ENCODE measurements at places on chromosomes 5 and 9.

GRCh38 chr5:56849671-56850070, 34.3 kb downstream of the MAP3K1 start:
- no peak for DNase-seq

DNA sequence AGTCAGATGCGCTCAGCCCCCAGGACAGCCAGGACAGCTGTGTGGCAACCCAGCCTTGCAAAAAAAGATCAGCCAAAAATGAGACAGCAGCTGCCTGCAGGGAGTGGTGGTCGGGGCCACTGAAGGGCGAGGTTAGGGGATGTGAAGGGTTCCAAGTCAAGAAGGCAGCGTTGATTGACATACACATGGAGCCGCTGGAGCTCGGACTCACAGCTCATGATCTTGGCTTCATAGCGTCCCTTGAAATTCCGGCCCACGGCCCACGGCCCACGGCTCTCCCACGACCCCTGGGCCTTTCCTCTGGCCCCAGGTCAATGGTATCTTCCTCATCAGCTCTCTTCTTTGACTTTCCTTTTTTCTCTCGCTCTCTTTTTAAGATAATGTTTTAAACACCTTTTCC, 390.0 kb upstream of the IRX4 start:
- no peak for DNase-seq

- no peak for DNase-seq
Observed at GRCh38 chr9:137919649-137920141, 42.1 kb downstream of the CACNA1B start.

DNA sequence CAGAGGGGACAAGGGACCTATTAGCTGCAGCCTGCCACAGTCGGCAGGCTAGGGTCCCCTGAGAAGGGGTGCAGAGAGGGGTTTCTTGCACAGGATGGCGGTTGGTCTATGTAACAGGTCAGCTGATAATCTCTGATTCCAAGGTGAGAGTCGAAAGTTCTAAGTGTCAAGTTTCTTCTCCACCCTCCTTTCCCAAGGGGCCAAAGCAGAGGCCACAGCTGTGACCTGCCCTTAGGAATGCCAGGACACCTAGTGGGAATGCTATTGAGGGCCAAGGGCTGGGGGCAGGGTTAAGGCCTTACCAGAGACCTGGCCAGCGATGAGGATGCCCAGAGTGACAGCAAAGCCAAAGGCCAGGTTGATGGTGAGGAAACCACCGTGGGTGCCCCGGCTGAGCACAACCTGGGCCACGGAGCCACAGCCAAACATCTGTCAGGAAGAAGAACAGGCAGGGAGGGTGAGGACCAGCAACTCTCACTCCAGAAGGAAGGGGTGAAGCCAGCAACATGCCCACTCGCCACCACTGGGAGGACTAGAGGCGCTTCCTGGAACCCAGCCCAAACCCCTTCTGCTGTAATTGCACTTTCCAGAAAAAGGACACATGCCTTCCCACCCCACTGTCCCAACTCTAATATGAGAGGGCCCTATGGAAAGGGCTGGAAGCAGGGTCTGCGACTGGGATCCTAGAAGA, 3.8 kb downstream of the AQP3 start:
- no peak for DNase-seq

GRCh38 chr5:137146402-137146890, 352.7 kb downstream of the SPOCK1 start:
- DNase-seq, result peak; percentile 99

GRCh38 chr5:65620021-65620420, 4.1 kb downstream of the TRIM23 start:
- DNase-seq, result no peak

- peak; percentile 39 for DNase-seq
Observed at GRCh38 chr9:116417464-116417863, 263.9 kb downstream of the PAPPA start.

DNA sequence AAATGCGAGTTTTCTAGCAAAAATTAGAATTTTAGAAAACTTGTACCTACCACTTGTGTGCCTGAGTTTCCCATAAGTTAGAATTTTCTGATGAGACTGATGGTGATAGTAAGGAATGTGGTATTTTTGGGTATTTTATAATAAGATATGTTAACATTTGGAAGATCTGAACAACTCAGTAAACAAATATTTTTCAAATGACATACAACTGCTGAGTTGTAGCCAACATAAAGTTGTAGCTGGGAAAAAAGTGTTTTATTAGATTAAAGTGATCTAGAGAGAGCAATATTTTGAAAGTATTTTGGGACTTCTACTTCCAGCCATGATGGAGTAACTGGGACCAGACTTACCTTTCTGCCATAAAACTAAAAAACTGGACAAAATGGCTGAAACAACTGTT, 37.9 kb downstream of the GEMIN5 start:
- DNase-seq, result no peak

- DNase-seq, result no peak
Observed at GRCh38 chr9:129604056-129604765, 16.7 kb downstream of the C9orf50 start.

DNA sequence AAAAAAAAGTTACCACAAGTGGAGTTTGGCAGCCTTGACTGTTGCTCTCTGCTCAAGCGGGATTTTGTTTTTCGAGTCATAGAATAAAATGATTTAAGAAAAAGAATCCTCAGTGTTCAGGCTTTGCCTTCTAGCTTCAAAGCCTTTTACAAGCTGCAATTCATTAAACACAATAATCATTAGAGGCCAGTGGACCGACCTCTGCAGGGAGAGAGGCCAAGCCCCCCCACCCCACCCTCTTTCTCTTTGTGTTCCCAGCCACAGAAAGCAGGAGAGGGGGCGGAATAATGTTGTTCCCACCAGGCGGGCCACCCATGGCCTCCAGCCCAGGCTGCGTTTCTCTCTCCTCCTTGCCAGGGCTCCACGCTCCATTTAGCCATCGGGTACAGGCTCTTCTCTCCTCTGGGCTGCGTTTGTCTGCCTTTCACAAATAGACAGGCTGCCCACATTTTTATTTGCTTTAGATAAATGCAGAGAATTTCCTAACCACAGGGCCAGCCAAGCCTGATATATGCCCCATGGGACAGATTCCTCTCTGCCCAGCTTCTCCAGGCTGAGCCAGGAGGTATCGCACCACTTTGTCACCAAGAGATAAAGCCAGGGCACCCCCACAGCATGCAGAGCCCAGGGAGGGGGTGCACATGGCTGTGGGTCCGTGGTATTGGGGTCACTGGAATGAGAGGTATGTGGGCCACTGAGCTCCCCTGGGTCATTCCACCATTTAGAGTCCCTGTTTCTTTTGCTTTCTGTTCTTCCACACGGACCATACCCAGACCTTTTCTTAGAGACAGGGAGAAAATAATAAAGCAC, 318.8 kb downstream of the PIK3R1 start:
- no peak for DNase-seq

- no peak for DNase-seq
Observed at GRCh38 chr5:53262348-53262970, 152.9 kb upstream of the MOCS2 start.

- DNase-seq, result no peak
Observed at GRCh38 chr9:108634204-108634603, 221.6 kb downstream of the ACTL7B start.

- no peak for DNase-seq
Observed at GRCh38 chr5:14767735-14768507, 103.4 kb downstream of the OTULIN start.

DNA sequence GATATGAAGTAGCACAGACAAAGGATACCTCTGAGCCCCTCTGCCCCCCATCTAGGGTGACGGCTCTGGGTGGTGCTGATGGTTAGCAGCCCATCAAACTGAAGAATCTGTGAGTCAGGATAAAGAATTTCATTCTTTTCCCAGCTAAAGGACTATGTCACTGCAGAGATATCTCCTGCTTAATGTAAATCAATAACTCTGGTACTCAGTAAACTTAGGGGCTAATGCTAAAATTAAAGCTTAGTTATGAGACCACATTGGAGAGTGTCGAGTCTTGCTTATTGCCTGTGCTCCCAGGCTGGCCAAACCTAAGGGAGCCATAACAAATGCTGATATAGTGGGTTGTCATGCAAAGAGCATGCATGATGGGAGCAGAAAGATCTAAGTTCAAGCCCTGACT, 25.6 kb upstream of the ACTBL2 start:
- DNase-seq, result no peak

DNA sequence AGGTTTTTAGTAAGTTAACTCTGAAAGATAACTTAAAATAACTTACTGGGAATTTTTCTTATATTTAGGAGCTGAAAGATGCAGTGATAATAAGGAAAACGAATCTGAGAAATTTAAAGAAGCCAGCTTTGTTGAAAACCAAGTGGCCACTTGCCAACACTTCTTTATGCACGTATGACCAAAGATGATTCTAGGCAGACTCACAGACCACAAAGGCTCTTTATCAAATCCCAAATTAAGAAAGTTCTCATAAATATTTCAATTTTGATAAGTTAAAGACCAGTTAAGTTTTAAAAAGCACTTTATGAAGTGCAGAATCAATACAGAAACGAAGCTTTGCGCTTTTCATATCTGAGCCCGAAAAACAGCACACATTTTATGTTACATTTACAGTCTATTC, 1.5 kb downstream of the AFF4 start:
- no peak for DNase-seq

GRCh38 chr5:73031839-73032238, 76.0 kb downstream of the FCHO2 start:
- peak; percentile 71 for DNase-seq

- DNase-seq, result no peak
Observed at GRCh38 chr9:132207839-132208615, 46.2 kb downstream of the NTNG2 start.

DNA sequence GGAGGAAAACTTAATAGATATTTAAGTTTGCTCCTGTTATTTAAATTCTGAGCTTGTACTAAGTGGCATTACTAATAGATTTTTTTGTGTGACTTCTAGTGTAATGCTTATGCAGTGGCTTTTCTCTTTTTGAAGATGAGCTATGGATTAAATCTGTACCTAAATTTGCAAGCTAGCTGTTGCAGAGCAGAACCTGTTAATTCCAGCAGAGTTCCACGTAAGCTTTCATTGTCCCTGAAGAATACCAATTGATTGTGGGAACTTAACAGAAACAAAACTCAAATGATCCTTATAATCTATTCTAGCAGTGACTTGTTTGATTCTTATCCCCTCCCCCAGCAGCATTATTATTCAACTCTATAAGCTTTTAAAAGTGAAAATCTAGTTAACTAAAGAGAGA, 51.7 kb downstream of the MAN2A1 start:
- no peak for DNase-seq

GRCh38 chr9:128341435-128341849, 1.1 kb downstream of the SLC27A4 start:
- DNase-seq, result no peak

GRCh38 chr5:89755024-89755423, 654.5 kb downstream of the CETN3 start:
- DNase-seq, result no peak

- no peak for DNase-seq
Observed at GRCh38 chr5:131536850-131537448, 98.1 kb downstream of the RAPGEF6 start.
